ENCODE measurements at places on chromosomes 5 and 9.

- DNase-seq = peak; percentile 78
These were observed 8.2 kb upstream of the EPB41L4B start for GRCh38 chr9:109328978-109329637.

- DNase-seq = no peak
These were observed 94.4 kb downstream of the ANKRD33B start for GRCh38 chr5:10658265-10658664.

- DNase-seq = peak; percentile 88
These were observed 160.2 kb upstream of the DAPK1 start for GRCh38 chr9:87337335-87338087.

DNA sequence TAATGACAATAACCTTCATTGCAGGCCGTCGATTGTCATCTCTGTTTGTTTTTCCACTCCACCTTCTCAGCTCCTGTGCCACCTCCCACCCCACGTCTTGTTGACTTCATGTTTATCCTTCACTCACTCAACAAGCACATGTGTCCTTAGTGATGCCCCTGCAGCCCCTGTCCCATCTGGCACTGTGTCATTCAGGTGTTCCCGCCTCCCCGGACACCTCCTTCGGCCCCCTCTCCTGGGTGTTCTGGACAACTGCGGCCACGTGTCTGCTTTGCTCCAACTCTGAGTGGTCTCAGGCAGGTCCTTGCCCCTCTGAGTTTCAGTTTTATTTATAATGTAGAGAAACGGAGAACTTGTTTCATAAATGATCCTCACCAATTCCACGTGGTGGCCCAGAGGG is 91.0 kb upstream of the COL5A1 start:
- DNase-seq = no peak

GRCh38 chr5:41778410-41778809 is 91.8 kb downstream of the OXCT1 start:
- no peak for DNase-seq

GRCh38 chr9:5529683-5530221 is 19.4 kb downstream of the PDCD1LG2 start:
- peak; percentile 88 for DNase-seq

DNA sequence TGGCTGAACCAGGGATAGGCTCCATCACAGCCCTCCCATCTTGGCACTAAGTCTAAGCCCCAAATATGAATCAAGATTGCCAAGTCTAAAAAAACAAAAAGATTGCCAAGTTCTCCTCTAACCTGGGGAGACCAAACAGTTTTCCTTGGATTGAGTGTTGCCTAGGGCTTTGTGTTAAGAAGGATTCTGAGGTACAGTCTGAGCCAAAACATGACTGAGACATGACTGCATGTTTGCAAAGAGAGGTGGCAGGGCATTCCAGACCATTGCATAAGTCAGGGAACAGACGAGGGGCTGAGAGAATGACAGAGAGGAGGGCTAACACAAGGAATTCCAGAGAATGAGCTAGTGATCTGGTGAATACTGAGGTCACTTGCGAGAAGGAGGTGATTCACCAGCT is 11.4 kb downstream of the LAMC3 start:
- peak; percentile 73 for DNase-seq

DNA sequence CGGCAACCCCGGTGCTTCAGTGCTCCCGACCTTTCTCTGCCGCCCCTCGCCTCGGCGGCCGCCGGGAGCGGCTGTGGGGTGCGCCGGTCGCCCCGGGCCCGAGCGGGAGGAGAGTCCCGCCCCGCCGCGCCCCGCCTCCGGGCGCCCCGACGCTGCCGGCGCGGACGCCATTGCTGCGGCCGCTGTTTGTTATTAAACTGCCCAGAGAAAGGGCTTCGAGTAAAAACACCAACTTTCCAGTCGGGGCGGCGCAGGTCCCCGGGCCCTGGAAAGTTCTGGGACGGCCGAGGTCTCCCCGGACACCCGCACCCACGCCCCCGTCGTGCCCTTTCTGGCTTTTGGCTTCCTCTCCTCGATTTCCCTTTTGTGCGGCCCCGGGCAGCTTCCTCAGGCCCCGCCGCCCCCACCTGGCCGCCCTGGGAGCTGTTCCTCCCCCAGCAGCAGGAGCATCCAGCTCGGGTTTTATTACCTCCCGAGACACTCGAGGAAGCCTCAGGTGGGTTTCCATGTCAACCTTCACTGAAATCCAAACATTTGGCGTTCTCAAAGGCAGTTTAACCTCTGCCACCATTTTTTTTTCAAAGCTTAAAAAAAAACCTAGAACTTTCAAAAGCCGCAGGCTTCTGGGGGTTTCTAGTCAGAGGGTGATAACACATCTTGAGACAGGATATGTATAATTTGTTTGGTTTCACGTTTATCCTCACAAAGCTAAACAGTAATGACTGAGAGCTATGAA is 334.4 kb downstream of the CWC27 start:
- peak; percentile 80 for DNase-seq

DNA sequence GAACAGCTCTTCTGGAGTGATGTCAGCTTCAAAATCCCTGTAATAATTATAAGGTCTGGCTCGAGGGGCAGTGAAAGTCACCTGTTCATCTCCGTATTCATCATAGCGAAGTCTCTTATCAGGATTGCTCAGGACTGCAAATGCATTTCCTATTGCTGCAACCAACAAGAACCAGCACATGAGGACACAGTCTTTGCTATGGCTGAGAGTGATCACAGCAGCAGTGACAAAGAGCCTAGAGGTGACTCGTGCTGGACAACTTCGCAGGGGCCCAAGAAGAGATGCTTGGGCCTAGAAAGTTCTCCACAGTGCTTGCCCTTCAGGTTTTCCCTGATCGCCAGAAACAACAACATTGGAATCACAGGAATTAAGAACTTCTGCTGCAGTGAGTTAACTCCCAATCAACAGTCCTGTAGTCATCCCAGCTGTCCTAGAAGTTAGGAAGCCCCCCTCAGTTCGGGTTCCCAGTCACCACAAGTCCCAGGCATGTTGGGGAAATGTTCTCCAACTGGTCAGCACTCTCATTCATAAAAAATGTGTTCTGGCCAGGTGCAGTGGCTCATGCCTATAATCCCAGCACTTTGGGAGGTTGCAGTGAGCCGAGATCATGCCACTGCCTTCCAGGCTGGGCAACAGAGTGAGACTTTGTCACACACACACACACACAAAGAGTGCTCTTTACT is 13.0 kb downstream of the DNAJC18 start:
- DNase-seq = peak; percentile 51

GRCh38 chr5:93899026-93899600 is 157.7 kb upstream of the POU5F2 start:
- peak; percentile 7 for DNase-seq

DNA sequence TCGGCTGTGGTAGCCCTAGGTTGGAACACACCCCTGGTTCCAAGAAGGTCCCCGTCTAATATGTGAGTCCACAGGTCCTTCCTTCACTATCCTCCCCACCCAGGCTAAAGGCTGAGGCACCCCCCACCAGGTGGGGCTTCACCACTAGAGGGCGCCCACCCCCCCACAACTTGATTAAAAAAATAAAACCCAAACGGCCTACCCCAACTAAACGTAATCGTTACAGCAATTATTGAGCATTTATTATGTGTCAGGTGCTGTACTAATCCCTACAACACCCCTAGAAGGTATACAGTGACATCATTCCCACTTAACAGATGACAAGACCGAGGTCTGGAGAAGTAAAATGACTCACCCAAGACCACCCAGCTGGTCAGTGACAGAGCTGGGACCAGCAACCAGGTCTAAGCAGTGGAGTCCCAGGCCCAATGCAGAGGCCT is 65.0 kb downstream of the FGF18 start:
- DNase-seq = peak; percentile 21

DNA sequence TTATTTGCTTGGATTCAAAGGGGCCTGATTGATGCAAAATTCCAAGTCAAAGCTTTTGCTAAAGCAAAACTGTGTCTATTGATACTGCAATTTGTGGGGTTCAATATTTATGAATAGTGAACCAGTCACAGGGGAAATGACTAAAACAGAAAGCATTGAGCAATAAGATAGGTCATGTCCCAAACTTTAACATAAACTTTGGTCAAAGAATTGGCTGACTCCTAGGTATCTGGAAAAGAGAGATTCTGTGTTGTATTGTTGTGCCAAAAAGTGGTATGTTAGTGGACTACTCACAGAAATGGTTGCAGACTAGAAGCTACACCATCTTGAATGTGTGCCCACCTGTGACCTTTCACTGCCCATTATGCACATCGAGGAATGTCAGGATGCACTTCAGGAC is 585.5 kb upstream of the RGMB start:
- DNase-seq = no peak

DNA sequence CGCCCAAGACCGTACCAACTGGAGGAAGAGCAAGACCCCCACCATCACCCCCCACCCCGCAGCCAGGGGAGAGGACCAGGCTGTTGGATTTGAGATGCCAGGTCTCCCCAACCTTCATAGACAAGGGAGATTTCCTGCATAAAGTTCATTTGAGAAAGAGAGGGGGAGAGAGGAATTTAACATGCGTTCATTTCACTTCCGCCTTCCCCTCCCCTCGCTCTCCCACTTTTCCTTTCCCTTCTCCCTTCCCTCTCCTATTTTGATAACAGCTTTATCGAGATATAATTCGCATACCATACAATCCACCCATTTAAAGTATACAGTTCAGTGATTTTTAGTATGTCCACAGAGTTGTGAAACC is 4.2 kb upstream of the NKX2-5 start:
- DNase-seq = no peak

Data from kidney tubule cell (primary cell).